HT-29 (cell line): ENCODE measurements at places on chromosomes 2 and 18.

DNA sequence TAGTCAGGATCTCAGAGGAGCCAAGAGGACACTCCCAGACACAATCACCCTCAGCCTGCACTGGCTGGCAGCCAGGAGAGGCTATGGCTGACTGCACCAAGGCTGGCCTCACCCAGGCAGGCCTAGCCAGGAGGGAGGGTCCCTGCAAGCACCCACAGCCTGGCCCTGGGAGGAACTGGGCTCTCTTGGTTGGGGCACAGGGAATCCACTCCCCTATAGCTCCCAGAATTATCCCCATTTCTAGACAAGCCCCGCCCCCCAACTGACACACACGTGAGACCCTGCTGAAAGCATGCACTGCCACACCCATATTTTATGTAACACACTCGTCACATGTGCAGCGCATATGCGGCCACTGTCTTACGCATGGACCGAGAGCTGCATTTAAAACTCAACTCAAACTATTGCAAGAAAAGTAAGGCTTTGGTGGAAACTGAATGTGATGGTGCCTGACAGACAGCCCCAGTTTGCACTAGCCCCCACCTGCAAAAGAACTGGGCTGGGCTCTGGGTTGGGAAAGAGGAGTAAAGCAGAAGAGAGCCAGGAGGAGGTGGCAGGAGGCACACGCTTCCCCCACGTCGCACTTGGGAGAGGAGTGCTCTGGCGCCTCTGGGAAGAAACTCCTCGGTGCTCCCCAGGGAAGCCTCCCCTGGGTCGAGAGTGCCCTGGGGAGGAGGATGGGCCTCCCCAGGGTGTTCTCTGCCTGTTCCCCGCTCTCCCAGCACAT lies 28.9 kb upstream of the ARHGEF4 start:
- no peak for DNase-seq

DNA sequence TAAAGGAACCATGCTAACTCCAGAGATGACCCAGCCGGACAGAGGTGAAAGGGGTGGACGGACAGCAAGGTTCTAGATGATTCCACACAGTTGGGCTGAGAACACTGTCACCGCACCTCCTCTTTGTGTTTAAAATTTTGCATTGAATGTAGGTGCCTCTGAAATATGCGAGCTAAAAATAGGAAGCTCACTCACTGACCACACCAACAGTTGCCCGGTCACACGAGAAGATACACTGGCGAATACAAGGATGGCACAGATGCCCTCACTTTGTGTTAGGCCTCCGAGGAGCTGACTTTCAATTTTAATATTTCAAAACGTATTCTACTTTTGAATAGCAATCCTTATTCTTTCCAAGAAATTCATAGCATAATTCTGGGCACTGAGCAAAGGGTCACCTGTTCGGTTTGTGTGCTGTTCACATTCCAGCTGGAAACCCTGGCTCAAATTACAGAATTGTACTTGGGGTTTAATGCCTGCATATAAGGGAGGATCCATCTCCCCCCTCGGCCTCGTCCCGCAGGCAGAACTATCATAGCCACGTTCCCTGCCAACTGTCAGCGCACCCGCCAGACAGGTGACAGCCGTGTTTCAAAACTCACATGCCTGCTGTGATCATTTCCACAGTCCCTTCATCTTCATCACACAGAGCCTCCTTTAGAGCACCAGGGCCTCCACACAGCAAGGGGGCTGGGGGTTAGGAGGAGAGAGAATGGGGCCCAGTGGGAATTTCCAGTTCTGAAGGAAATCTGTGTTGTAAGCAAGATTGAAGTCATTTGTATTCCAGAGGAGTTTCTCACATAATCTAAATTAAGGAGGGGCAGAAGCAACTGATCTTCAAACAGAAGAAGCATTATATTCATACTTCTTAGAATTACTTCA lies 48.2 kb downstream of the ADI1 start:
- no peak for DNase-seq

DNA sequence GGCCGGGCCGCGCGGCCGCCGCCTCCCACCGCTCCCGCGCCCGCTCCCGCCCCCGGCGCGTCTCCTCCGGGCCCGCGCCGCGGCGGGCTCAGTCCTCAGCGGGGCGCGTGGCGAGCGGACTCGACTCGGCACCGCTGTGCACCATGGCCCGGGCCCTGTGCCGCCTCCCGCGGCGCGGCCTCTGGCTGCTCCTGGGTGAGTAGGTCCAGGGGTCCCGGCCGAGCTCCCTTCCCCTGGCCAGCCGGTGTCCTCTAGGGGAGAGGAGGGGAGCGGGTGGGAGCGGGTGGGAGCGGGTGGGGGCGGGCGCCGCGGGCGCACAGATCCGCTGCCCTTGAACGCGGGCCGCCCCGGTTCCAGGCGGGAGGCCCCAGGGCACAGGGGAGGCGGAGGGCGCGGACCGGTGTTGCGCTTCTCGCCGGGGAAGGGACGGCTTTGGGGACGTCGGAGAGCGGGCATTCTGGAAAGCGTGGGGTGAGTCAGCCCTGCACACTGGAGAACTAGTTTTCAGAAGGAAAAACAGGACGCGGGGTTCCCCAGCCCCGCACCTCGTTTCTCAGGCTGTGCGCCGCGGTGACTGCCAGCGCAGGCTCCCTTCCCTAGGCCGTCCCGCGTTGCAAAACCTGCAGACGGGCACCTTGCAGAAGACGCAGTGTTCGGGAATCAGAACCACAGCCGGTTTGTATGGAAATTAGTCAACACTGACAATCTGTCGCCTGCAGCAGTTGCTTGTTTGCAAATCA lies at the start of gene RAMP1:
Gene RAMP1 (plus strand): TSS at position 91 of the 740 bp plus-strand sequence. CDS start 53 bp downstream, at position 144.
- no peak for DNase-seq

DNA sequence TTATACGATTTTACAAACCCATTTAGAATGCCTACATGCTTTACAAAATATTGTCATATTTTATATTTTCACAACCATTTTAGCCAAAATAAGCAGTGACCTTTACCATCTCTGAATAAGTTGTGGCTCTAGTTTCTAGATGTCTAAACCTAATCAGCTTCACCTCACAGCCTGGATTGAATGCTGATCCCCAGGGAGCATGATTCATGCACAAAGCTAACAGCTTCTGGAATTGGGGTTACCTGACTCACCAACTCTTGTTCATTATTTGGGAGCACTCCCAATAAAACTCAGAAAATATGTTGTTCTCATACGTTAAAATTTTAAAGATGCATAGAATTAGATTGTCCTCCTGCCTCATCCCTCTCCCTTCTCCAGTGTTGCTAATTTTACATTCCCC lies 611.7 kb upstream of the NETO1 start:
- no peak for DNase-seq

DNA sequence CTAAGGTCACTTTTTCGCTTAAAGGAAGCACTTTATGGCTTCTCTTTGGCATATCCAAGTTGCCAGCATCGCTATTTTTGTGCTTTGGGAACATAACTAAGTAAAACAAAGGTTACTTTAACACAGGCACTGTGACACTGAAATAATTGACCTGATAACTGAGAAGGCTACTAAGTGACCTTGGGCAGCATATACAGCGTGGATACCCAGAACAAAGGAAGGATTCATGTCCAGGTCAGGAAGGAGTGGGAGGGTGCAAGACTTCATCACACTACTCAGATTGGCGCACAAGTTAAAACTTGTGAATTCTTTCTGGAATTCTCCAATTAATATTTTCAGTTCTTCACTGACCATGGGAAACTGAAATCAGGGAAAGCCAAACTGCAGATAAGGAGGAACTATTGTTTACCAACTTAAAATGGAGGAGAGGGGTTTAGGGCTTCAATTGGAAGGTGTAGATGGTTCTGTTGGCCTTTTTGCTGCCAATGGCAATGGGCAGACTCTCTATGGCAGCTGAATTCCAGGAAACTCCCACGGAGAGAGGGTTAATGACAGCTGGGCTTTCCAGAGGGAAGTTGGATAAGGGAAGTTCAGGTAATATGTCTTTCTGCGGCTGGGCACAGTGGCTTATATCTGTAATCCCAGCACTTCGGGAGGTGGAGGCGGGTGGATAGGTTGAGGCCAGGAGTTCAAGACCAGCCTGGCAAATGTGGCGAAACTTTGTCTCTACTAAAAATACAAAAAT lies 45.3 kb downstream of the COMMD1 start:
- no peak for DNase-seq

- DNase-seq, result no peak
Observed at GRCh38 chr2:235504441-235505180, 10.8 kb downstream of the AGAP1 start.

GRCh38 chr2:1838426-1838825 lies 94.1 kb upstream of the PXDN start:
- DNase-seq, result no peak
